Stimulated activated naive CD8-positive, alpha-beta T cell treated with anti-CD3 and anti-CD28 coated beads, Interleukin-15, Interleukin-2, amounts not matched to agents 100 U/mL and 50 U/mL, for 24 hours (primary cell): ENCODE measurements at places on chromosomes 1 and 21.

- no peak for DNase-seq
Observed at GRCh38 chr1:79128722-79129121, 122.2 kb upstream of the ADGRL4 start.

- DNase-seq, result no peak
Observed at GRCh38 chr21:18069875-18070274, 174.8 kb upstream of the CHODL start.

DNA sequence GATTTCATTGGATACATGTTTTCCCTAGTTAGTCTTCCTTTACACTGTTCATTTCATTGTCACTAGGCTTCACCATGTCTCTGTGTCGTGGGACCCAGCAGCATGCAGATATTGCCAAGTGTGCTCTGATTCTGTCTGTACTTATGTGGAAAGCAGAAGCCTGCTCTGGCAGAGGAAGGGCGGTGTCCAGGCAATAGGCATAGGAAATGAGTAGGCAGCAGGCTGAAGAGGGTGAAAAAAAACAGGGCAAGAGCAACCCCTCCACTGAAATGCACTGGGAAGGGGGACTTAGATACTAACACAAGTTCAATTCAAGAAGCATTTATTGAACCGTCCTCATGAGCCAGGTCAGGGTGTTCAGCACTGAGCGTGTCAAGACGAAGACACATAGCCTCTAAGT lies 85.2 kb upstream of the VAV3 start:
- DNase-seq, result no peak

- DNase-seq, result no peak
Observed at GRCh38 chr1:114554577-114554976, 26.8 kb downstream of the BCAS2 start.

DNA sequence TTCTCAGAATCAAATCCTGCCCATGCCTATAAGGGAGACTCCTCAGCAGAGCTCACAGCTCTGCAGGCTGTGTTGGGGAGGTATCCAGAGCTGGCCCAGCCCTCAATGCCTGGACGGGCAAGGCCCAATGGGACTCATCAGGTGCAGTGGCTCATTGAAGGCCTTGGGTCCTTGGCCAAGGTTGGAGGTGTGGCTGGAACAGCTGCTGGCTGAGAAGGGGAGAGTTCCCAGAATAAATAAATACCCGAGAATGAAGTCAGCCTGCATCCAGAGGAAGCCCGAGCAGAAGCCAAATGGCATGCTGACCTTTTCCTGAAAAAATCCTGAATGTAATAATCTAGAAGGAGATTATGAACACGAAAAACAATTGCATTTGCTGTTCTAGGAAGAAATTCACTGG lies 25.2 kb upstream of the IKBKE start:
- DNase-seq, result no peak

DNA sequence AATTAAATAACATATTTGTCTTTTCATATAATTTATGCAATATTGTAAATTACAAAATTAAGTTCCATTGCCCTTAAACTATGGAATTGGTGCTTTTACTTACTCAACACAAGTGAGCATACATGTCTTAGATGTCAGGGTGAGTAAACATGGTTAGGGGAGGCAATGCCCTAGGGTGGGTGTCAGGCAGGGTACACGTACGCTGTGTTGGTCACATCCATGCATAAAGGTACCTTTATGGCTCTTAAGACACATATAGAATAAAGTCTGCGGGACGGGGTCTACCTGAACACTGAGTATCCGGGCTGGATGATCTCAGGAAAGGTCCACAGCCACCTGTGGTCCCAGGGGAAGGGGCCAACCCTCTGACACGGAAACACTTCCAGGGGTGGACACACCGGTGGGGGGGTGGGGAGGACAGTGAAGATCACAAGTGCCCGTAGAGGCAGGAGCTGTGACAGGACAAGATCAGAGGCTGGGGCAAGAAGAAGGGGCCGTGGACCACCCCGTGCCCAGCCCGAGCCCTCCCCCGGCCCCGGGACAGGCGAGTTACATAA lies 720 bp downstream of the LIN9 start:
- DNase-seq, result peak; percentile 43

GRCh38 chr21:29195981-29196669 lies 65.7 kb downstream of the MAP3K7CL start:
- DNase-seq, result peak; percentile 74

DNA sequence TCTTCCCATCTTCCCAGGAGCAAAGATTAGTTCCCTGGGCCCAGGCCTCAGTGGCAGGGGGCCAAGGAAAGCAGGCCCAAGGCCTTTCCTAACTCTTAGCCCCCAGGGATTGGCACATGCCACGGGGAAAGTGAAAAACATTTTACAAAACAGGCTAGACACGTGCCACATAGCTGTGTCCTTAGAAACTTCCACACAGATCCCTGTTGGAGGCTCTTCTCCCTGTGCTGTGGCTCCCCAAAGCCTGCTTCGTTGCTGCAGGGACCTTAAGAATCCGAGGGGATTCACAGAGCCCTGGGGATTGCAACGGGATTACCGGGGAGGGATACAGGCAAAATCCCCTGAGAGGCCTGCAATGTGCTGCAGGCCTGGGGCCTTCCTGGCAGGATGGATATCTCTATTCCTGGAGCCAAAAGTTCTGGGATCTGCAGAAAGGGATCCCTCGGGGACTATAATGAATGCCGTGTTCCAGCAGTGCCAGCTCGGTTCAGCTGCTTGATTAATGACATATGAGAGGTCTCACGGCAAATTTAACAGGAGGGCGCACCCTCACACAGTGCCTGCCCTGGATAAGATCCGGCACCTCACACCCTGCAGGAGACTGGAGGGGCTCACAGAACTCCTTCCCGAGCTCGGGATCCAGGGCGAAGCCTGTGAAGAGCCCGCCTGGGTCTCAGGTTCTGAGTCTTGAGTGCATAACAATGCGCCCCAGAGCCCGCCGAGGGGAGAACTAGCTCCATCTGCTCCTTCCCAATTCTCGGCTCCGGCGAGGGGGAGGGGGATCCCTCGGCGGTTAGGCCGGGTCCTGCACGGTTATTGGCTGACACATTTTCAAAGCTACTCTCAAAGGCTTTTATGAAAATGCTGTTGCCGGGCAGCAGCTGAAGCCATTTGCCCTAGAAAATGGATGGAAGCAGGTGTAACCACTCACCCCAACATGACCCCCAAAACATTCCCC lies 15.3 kb upstream of the RGS8 start:
- DNase-seq, result no peak

DNA sequence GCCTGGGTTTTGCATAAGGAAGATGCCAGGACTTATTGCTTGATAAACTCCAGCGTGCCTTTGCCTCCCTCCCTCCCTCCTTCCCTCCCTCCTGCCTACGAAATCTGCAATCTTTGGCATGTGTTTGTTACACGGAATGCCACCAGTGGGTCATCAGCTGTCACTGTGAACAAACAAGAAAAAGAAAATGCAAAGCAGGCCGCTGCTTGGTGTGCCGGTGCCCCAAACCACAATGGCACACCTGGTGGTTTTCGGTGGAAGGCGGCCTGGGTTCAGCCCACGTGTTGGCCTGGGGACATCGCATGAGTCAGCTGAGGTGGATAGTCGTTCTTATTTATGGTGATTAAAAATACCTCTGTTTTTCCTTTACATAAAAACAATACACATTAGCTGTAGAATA lies 16.3 kb upstream of the IFNLR1 start:
- DNase-seq, result no peak

- no peak for DNase-seq
Observed at GRCh38 chr21:45875881-45876280, 105.7 kb upstream of the COL6A1 start.

DNA sequence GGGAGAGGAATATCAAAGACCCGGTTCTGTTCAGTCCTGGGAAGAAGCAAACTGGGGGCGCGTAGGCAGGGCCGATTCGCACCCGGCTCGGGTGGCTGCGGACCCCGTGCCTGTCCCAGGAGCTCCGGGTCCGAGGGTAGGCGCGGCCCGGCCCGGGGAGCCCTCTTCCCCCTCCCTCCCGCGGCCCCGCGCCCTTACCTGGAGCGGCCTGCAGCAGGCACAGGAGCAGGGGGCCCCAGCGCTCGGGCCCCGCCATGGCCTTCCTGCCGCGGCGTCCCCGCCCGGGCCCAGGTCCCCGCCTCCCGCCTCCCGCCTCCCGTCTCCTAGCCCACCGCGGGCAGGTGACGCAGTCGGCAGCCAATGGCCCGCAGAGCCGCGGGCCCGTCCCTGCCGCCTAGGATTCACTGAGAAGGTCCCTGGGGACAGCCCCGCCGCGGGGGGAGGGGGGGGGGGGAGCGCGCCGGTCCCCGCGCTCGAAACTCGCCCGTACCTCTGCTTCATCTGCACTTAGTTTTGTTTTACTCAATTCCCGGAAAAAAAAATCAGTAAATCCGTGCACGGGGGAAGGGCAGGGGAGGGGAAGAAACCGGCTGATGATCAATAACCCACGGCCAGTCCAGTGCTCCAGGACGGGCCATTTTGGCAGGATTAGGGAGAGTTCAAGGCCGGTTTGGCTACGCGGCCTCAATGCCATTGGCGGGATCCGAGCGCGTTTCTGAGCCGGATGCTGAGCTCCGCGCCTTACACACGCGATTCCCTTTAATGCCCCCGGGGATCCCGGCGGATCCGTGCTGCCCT lies at the start of gene IFNLR1:
Gene IFNLR1, minus strand, starts transcription at position 297 of the 798 bp plus-strand sequence. Its CDS starts 41 bp downstream, at position 256.
- DNase-seq, result peak; percentile 89

DNA sequence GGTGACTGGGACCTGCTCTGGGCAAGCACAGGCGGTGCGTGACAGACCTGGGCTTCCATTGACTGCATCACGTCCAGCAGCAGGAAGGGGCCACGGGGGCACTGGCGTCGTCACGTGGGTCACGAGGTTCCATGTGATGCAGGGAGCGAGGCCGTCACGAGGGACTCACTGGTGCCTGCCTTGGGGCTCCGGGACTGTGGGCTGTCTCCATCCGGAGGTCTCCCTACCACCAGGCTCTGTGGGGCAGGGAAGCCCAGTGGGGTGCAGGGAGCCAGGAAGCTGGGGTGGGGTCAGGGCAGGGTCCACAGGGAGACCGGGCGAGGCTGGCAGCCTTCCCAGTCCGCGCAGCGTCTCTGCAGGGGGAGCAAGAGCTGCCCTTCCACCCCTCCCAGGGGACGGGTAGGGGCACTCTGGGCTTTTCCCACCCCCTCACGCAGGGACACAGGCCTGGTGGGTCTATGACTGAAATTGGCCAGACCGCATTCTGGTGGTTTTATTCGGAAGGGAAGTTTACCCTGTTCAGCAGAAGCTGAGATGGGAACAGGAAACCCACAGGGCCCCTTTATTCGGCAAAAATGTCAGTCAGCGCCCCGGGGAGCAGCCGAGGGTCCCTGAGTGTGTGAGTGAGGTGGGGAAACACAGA lies 416 bp upstream of the TNFRSF14 start:
- DNase-seq, result peak; percentile 88

DNA sequence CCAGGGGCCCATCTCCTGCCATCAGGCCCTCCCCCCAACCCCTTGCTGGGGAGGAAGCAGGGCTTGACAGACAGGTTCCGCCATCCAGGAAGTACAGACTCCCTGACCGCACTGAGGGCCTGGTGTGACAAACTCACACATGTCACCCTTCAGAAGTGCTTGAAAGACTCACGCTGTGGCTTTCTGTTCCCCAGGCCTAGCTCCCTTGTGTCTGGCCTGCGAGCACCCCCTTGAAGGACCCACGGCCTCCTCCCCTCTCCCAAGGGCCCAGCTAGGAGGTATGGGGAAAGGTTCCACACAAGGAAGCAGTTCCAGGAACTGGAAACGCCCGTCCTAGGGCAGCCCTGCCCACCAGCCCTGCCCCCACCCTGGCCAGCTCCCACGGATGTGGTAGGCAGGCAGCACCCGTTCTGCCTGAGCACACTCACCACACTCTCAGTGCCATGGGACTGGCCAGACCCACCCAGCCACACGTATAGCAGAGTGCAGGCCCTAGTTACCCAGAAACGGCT lies 26.7 kb downstream of the SLC2A1 start:
- peak; percentile 77 for DNase-seq

GRCh38 chr1:243798726-243799125 lies 51.3 kb downstream of the AKT3 start:
- no peak for DNase-seq

GRCh38 chr1:70210820-70211219 lies 5.4 kb upstream of the LRRC40 start:
- no peak for DNase-seq

DNA sequence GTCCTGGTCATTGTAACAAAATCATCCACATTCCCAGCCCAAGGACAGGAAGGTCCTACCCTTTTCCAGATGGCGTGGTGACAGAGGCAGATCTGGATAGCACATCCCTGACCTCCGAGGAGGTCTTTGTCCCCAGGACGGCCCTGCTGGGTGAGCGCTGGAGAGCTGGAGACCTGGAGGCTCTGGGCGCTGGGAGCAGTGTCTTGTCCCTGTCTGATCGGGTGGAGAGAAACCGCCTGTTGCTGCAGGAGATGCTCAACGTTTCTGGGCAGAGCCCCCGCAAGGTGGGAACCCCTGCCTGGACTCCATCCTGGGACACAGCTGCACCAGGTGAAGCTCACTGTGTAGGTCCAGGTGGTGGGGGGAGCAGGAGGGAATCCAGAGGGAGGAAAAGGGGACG lies 4.1 kb downstream of the KIAA1614 start:
- DNase-seq, result no peak
